Activated CD4-positive, alpha-beta T cell treated with anti-CD3 and anti-CD28 coated beads, Interleukin-2, amount 50 U/mL, for 4 hours (primary cell): ENCODE measurements at places on chromosomes 2 and 18.

DNA sequence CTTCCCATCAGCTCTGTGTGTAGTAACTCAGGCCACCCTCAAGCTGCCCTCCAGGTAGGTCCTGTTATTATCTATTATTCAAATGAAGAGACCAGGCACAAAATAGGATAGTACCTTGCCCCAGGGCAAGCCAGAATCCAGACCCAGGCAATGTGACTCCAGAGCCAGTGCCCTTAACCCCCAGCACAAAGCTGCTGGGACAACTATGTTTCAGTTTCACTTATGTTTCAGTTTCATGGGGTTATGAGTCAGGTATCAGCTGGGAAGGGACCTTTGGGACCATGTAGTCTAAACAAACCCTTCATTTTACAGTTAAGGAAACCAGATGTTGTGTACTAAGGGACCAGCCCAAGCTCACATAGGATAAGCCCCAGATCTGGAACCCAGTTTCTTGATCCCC, 10.0 kb downstream of the HK2 start:
- DNase-seq: peak; percentile 23

DNA sequence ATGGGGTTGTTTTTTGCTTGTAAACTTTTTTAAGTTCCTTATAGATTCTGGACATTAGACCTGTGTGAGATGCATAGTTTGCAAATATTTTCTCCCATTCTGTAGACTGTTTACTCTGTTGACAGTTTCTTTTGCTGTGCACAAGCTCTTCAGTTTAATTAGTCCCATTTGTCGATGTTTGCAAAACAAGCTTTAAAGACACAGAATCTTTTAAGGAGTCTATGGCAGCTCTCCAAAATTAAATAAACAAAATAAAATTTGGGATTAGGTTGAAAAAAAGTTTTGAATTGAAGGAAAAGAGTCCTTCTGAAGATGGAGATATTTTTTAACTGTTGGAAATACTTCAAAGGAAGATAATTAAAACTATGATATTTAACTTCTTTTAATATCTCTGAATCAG, 88.8 kb downstream of the MAP3K20 start:
- no peak for DNase-seq

DNA sequence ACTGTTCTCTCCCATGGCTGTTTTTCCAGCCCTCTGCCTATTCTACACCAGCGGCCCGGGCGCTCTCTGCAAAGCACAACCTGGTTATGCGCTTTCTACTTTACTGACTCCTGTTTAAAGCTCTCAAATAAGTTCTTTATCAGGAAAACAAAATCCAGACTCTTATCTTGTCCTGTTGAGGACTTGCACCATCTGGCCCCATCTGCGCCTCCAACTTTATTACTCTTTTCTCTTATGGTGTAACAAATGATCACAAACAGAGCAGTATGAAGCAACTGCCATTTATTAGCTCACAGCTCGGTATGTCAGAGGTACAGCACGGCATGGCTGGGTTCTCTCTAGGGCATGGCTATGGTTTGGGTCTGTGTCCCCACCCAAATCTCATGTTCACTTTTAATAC, 236.5 kb upstream of the NT5C1B start:
- no peak for DNase-seq

DNA sequence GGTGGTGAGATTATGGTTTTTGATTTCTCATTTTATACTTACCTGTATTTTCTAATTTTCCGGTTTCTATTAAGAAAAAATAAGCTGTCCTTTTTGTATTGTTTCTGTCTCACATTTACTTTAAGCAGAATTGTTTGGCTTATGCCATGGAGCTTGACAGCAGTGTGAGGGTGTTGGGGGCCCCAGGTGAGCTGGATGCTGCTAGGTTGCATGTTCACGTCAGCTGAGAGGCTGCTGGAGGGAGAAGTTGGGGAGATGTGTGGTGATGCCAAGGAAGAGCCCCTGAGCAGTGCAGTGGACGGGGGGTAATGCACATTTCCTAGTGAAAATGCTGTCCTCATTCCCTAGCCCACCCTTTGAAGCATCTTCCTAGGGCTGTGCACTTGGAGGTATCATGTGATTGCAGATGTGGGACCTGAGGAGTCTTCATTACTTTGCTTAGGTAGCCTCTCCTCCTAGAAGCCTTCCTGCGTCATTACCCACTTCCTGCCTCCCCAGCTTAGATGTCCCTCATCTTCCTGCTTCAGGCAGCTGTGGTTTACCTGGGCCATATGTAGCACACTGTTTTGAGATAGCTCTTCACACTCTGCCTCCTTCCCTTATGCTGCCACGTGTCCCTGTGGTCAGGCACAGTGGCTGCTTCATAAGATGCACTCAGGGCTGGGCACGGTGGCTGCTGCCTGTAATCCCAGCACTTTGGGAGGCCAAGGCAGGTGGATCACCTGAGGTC, 16.2 kb downstream of the ATG16L1 start:
- peak; percentile 63 for DNase-seq

DNA sequence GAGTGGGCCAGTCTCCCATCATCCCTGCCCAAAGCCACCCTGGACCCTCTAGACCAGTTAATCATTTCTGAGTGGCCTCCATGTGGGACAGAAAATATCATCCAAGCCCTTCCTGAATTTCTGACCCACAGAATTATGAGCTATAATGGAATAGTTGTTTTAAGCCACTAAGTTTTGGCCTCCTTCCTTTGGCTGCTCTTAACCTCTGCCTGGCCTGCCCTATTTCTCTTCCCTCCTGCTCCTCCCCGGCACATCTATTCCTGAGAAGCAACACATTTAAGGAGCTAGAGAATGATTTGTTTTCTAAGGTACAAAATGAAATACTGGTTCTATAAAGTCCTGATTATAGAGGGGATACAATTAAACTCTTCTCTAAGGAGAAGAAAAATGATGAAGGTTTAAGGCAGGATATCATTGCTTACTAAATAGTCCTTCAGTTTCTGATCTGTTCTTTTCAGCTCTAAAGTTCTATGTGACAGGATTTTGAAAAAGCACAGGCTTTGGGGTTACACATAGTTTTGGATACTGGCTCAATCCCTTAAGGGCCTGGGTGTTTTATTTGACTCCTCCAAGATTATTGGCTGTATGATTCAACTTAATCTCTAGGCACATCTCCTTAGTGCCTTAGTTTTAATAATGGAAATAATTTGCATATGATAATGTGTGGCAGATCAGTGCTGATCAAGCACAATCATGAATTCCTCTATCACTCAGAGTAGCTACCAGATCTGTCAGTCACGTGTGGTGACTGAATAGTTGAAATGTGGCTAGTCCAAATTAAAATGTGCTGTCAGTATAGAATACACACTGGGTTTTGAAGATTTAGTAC, 240.3 kb downstream of the VAPA start:
- no peak for DNase-seq

- no peak for DNase-seq
Measured at GRCh38 chr2:240140920-240141319, 462 bp upstream of the OTOS start.

- DNase-seq: no peak
Measured at GRCh38 chr2:88757025-88757424, 65.6 kb downstream of the RPIA start.

DNA sequence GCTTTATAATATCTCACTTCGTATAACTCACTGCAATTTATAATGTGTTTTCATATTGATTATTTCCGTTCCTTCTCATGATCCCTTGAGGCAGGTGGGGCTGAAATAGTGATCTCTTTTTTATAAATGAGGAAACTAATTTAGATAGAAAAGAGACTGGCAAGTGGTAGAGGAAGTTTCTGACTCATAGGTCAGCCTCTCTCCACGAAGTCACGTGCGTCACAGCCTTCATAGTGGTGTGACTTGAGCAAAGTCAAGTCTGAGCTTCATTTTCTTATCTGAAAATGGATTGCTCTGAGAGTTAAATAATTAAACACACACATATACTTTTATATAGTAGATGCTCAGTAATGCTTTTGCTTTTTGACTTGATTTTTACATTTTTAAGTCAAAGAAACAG, 19.9 kb downstream of the ABCG5 start:
- DNase-seq: no peak

GRCh38 chr2:54859997-54860701, 136.7 kb downstream of the EML6 start:
- DNase-seq: no peak

DNA sequence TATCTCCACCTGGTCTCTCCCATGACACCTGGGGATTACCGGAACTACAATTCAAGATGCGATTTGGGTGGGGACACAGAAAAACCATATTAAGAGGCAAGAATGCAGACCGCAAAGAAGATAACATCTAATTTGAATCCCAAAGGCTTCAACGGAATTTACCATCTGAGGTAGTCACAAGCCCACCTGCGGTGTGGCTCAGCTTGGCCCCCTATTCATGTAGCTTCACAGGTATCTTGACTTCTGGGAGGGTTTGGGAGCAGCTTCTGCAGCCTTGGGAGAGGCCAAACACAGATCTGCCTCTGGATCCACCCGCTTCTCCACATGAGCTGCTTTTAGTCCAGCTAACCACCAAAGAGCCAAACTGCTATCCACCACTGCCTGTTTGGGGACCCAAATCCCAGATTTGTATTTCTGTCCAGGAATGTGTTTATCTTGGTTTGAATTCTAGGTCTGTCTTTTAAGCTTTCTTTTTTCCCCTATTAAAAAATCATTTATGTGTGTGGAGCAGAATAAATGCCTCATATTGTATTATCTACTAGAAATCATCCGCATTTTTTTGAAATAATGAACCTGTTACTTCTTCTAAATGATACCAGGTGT, 247.6 kb downstream of the DLGAP1 start:
- DNase-seq: no peak

DNA sequence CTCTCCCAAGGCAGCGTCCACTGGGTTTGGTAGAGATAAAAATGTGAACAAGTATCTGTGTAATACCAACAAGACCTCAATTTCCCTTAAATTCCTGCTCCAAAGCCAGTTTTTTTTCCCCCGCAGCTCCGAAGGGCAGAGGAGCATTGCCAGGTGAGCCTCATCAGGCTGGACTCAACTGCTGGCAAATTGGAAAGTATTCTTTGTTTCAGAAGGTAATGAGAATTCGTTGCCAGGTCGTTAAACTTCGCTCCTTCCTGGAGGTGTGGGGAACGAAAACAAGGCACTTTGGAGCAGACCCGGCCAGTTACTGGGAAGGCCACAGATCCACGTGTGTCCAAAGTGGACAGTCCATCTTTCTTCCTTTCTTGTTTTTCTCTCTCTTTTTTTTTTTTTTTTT, 30.4 kb upstream of the ASB18 start:
- DNase-seq: no peak

DNA sequence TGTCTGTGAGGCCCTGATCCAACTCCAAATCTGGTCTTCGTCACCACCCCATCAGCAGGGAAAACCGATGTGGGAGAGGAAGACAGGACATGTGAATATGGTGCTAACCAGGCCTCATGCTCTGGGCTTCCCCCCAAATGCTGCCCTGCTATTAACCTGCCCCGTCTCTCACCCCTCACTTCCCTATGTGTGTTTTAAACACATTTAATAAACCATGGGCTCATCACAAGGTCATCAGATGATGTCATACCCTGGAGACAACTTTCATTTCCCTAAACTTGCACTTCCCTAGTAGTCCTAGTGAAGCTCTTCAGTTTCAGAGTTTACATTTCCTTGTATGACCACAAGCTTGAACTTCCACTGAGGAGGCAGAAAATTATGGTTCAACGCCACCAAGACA, 49.9 kb downstream of the CD8B2 start:
- DNase-seq: no peak

DNA sequence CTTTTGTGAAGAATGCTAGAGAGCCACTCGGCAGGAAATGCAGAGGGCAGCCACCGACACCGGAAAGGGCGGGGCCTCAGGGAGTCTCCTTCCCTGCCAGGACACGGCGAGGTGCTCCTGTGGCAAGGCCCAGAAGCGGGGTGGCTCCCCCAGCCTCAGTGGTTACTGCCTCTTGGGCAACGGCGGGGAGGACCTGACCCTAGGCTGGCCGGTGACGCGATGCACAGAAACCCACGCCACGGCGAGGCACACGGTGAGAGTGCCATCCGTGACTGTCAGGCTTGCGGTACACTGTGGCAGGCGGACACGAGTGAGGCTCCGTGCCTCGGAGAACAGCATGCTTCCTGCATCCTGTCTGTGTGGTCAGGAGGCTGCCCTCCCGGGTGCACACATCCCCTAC, 47.8 kb downstream of the ZAP70 start:
- DNase-seq: peak; percentile 21

DNA sequence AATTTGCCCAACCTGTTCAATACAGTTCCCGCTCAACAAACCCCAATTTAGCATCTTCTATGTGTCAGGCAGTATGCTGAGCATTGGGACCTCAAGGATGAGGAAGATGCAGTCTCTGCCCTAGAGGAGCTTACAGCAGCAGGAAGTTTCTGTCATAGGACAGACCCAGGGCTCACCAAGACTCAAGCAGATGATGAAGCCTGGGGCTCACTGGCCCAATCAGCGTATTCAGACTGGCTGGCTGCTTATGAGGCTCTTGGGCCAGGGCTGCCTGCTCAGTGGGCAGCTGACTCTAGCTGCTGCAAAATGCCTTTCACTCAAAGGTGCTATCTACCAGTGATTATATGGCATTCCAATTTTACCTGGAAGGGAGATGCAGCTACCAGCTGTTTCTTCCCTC, 2.1 kb downstream of the FAM178B start:
- no peak for DNase-seq

- DNase-seq: no peak
Measured at GRCh38 chr18:59659508-59660170, 37.6 kb downstream of the CCBE1 start.

DNA sequence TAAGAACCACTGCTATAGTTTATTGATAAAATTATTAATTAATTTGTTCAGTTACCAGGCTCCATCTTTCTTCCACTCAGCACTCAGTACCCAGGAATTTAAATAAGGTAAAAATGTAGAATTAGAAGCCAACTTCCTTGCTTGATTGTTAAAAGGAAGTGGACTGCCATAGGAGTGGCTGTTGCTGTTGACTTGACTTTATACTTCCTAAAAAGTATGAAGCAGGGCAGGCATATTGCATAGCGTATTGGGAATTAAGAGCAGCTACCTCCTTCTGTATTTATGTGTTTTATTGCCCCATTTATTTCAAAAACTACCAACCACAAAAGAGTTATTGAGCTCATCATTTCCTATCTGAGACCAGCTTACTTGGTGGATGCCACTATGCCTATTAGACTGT, 27.9 kb downstream of the PSMD1 start:
- DNase-seq: no peak

- no peak for DNase-seq
Measured at GRCh38 chr2:158994920-158995676, 26.7 kb downstream of the TANC1 start.

- DNase-seq: no peak
Measured at GRCh38 chr2:158102446-158102845, 770 bp downstream of the UPP2 start.

DNA sequence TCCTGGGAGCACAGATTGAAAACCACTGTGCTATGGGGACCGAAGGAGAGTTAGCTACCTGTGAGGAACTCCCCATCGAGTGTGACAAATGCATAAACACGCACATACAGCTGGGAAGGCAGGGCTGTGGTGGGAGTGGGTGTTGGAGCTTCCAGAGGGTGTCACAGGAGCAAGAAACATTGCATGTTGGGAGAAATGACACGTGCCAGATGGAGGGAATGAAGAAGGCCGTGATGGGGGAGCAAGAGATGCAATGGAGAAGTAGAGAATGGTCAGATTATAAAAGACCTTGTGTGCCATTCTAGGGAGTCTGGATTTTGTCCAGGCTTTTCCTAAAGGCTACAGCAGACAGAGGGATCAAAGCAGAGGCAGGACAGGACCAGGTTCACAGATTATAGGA, 91.1 kb upstream of the NDUFV2 start:
- DNase-seq: no peak
